ENCODE measurements at places on chromosomes 3 and 15.

GRCh38 chr15:57565311-57565710, 26.4 kb upstream of the MYZAP start:
- H3K4me1 ChIP-seq, result no peaks in the 10 kb centered on the region
- no peaks in the 10 kb centered on the region for H3K27me3 ChIP-seq
- H3K27ac ChIP-seq, result no peak overlapping the region
- peak; percentile 50 for DNase-seq

DNA sequence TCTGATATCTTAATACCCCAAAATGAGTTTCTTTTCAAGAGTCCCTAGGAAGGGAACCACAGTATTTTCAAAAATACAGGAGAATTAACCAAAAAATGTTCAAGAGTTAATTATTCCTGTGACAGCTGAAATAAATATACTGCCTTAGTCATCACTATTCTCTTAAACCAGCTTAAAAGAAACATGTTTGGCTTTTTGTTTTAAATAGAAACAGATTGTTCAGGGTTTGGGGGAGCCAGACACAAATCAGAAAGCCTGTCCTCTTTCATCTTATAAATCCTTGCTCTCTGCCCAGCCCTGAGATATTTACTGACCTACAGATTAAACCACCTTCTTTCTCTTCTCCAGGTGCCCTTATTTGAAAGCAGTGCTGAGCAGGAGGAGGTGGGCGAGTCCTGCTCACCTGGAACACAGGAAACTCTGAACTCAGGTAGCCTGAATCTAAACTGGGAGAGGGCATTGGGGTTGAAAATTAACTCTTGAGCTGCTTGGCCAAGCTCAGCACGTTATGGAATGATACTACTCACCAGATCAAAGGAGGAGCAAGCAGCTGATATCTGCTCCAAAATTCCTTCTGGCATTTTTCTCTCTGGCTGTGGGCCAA, 84.1 kb upstream of the SPRED1 start:
- H3K27ac ChIP-seq, result no peak overlapping the region
- H3K36me3 ChIP-seq, result no peaks in the 10 kb centered on the region
- no peaks in the 10 kb centered on the region for H3K27me3 ChIP-seq
- H3K4me3 ChIP-seq, result no peak overlapping the region
- no peak for DNase-seq

DNA sequence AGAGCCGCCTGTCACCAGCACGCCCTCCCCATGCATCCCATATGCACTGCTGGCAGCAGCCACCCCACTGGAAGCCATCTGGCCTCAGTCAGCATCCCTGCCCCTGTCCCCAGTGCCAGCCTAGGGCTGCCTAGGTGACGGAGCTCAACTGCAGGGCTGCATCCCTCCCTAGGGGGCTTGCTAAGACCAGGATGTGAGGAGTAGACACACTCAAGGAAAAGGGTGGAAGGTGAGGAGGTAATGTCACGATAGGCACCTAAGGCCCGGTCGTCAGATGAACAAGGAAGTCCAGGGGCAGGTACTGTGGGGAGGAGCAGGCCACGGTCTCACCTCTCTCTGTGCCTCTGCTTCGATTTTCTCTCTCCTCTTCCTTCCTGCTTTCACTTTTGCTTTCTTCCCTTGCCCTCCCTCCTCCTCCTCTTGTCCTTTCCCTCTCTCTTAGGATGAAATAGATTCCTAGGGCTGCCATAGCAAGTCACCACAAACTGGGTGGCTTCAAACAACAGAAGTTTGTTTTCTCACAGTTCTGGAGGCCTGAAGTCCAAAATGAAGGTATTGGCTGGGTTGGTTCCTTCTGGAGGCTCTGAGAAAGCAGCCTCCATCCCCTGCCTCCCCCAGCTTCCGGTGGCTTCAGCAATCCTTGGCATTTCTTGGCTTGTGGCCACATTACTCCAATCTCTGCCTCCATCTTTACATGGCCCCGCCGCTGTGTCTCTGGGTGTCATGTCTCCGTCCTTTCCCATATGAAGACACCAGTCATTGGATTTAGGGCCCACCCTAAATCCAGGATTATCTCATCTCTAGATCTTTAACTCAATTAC, 298.3 kb downstream of the SHQ1 start:
- no peak overlapping the region for H3K4me3 ChIP-seq
- H3K4me1 ChIP-seq, result no peaks in the 10 kb centered on the region
- no peaks in the 10 kb centered on the region for H3K27me3 ChIP-seq
- no peak overlapping the region for H3K27ac ChIP-seq
- peaks cover 4% of the 10 kb centered on the region for H3K36me3 ChIP-seq

DNA sequence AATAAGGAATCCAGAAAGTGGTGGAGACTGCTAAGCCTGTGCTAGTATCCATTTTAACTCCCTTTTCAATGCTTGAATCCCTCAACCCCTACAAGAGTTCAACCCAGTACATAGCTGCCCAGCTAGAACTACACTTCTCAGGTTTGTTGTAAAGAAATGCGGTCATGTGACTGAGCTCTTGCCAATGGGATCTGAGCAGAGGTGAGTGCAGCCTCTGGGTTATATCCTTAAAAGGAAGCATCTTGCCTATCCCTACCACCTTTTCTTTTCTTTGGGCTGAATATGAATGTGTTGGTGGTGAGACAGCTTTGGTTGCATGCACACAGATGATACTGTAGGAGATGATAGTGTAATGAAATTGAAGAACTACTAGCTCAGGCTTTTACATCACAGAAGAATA, 139.7 kb downstream of the CADPS start:
- no peak for DNase-seq
- H3K36me3 ChIP-seq, result no peaks in the 10 kb centered on the region
- 0 out of 2 replicates have a peak, but pooled peaks cover 3% of the 10 kb centered on the region for H3K27me3 ChIP-seq
- H3K27ac ChIP-seq, result no peak overlapping the region
- H3K4me3 ChIP-seq, result no peak overlapping the region
- H3K4me1 ChIP-seq, result no peaks in the 10 kb centered on the region

- peaks cover 4% of the 10 kb centered on the region for H3K4me1 ChIP-seq
- no peak overlapping the region for H3K27ac ChIP-seq
- no peak for DNase-seq
- no peaks in the 10 kb centered on the region for H3K36me3 ChIP-seq
- H3K4me3 ChIP-seq, result no peak overlapping the region
These were observed 329.1 kb downstream of the FOXP1 start for GRCh38 chr3:71254281-71255057.

- no peak overlapping the region for H3K27ac ChIP-seq
- no peak overlapping the region for H3K4me3 ChIP-seq
- H3K27me3 ChIP-seq, result no peaks in the 10 kb centered on the region
- no peak for DNase-seq
- H3K4me1 ChIP-seq, result no peaks in the 10 kb centered on the region
These were observed 22.5 kb upstream of the SHC4 start for GRCh38 chr15:48986240-48986639.

- H3K27me3 ChIP-seq, result no peaks in the 10 kb centered on the region
- peak overlapping the region; percentile 58 for H3K4me3 ChIP-seq
- H3K27ac ChIP-seq, result peak overlapping the region; percentile 41
- DNase-seq, result peak; percentile 97
- H3K4me1 ChIP-seq, result no peaks in the 10 kb centered on the region
These were observed 98.1 kb upstream of the SNRPN start for GRCh38 chr15:24856397-24857390.

DNA sequence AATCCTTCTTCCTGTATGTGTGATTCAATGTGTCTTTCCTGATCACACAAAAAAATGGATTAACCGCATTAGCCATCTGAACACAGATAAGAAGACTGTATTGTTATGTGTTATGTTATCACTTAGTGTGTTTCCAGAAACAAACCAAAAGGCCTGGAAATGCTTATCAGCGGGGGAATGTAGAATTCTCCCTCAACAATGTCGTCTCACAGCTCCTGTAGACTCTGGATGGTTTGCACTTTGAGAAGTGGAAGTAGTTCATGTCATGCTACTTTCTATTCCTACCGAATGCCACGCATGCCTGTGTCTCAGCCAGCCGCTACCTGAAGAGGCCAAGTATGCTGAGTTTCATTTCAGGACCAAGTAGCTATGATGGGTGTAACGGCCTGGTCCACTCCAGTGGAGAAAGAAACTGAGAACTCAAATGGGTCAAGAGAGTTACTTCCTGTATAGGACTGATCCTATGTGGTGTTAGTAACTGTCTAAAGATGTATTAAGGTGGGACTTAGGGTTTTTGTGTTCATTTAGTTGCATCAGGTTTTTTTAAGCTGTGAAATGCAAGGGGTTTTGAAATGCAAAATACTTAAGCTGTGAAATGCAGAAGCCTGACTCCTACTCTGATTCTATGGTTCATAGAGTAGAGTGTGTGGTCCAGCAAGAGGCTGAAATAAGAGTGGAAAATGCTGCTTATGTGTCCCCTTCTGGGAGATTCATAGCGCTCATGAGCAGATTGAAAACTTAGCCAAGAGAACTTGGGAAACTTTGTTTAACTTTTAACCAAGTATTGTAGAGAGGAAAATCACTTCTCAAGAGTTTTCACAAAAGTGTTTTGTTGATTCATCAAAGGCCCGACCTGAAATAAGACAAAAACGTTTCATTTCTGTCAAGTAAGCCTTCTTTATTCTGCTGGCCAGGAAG, 118.5 kb upstream of the LMOD3 start:
- no peak overlapping the region for H3K27ac ChIP-seq
- no peak for DNase-seq
- peak overlapping the region; percentile 41 for H3K4me3 ChIP-seq

DNA sequence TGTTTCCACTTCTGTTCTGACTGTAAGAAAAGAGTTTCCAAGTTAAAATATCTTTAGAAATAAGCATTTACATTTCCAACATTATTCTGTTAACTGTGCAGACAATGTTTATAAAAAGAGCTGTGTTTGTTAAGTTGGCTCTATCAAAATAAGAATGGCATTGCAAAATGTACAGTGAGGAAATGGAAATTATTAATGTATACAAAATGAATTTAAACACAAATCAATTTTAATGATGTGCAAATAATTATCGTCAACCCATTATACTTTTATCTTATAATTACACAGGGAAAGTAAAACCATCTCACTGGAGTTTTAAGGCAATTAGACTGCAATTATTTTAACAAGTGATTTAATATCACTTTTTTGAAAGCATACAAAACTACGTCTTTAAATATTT, 17.5 kb downstream of the MRPS22 start:
- H3K4me3 ChIP-seq, result no peak overlapping the region
- H3K36me3 ChIP-seq, result peaks cover 81% of the 10 kb centered on the region
- no peak for DNase-seq
- H3K27me3 ChIP-seq, result no peaks in the 10 kb centered on the region
- no peaks in the 10 kb centered on the region for H3K4me1 ChIP-seq

- peak; percentile 65 for DNase-seq
- H3K27me3 ChIP-seq, result peaks cover 35% of the 10 kb centered on the region
- H3K36me3 ChIP-seq, result no peaks in the 10 kb centered on the region
- no peaks in the 10 kb centered on the region for H3K4me1 ChIP-seq
These were observed 452 bp upstream of the SV2B start for GRCh38 chr15:91099616-91099994.

- no peaks in the 10 kb centered on the region for H3K4me1 ChIP-seq
- H3K4me3 ChIP-seq, result no peak overlapping the region
- peaks cover 3% of the 10 kb centered on the region for H3K27me3 ChIP-seq
- no peak for DNase-seq
- H3K36me3 ChIP-seq, result no peaks in the 10 kb centered on the region
These were observed 229.5 kb downstream of the CHL1 start for GRCh38 chr3:426072-426471.

DNA sequence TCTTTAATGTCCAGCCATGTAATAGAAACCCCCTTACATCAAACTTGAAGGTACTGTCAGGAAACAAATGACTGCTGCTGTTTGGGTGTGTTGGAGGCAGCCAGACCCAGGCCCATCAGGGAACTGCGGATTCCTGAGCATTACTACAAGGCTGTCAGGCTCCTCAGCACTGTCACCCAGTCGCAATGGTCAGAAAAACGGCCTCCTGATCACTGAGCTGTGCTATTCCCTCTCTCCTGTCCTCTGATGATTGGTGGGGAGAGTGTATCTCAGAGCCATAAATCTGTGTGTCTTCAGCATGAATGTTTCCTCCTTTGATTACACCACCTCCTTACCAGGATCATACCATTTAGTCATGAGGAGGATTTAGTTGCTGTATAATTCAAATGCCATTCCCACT, 135.2 kb upstream of the GADL1 start:
- H3K36me3 ChIP-seq, result peaks cover 15% of the 10 kb centered on the region
- no peak for DNase-seq
- no peak overlapping the region for H3K4me3 ChIP-seq
- H3K27ac ChIP-seq, result no peak overlapping the region
- H3K4me1 ChIP-seq, result no peaks in the 10 kb centered on the region
- H3K27me3 ChIP-seq, result no peaks in the 10 kb centered on the region

- no peaks in the 10 kb centered on the region for H3K36me3 ChIP-seq
- H3K4me1 ChIP-seq, result no peaks in the 10 kb centered on the region
- no peak within 1 kb of the TSS for H3K4me3 ChIP-seq
- DNase-seq, result peak; percentile 65
- no peak within 1 kb of the TSS for H3K27ac ChIP-seq
These were observed at the start of gene TEX55 for GRCh38 chr3:119145500-119146167. TEX55 (plus strand) TSS chr3:119146165; CDS start chr3:119146190, 25 bp downstream.

DNA sequence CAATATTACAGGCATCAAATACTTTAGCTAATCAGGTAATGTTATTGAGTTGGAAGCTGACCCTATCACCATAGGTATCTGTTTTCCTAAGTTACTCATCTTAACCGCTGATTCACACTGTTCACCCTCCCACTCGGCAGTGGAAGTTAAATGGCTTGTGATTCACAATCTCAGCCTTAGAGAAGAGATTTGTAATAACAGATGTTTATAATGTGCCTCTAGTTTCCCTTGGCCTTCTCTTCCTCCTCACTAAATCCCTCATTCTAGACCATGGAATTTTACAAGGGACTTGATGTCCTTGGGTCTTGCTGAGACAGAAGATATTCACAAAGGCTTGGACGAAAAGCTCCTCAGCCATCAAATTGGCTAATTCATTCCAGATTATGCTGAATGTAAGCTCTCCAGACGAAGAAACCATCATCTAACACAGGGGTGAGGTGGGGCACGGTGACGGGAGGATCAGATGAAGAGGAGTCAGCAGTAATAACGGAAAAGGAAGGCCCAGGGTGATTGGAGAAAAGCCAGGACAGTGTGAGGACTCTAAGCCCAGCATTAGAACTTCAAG, 931.7 kb downstream of the MCTP2 start:
- peaks cover 1% of the 10 kb centered on the region for H3K36me3 ChIP-seq
- DNase-seq, result no peak
- H3K27ac ChIP-seq, result no peak overlapping the region

DNA sequence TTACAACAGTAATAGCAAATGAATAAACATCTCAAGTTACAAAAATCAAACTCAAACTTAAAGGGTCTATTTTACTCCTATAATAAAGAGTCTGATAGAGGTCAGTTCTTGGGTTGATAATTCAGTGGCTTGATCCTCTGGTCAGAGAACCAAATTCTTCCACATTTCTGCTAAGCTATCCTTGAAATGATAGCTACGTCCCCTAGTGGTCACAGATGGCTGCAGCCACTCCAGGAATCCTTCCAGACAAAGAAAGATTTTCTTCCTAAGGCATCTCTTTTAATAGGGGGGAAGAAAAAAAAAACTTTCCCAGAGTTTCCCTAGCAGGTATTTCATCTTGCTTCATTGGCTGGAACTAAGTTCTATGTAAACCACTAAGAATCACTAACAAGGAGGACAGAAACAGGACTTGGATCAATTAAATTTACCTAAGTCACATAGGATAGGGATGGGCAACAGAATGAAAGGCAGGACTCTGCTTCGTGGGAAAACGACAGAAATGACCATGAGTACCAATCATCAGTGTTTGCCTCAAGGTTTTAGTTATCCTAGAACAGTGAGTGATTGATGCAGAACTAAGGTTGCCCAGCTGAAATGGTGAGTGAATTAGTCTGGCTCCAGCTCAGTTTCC, 160.7 kb downstream of the STAC start:
- H3K36me3 ChIP-seq, result no peaks in the 10 kb centered on the region
- DNase-seq, result peak; percentile 38

Measured in H9 (cell line).